ENCODE measurements at places on chromosomes 3 and 15.

- DNase-seq = no peak
Observed at GRCh38 chr3:45003859-45004258, 22.2 kb upstream of the CLEC3B start.

- no peak for DNase-seq
Observed at GRCh38 chr3:7876741-7877297, 624.8 kb upstream of the LMCD1 start.

DNA sequence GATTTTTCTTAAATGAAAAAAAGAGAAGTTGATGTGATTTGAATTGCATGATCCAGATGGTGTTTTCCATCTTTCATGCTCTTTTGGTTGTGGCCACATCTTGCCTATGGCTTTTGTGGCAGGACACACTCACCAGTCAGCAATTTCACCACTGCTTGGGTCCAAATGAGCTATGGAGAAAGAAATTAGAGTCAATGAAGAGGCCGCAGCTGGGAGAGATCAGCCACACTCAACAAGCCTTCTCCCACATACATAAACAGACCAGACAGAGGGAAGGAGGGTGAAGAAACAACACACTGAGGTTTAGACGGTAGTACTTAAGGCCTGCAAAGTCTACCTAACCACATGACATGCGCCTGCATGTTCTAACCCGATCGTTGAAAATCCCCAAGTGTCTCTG is 110.7 kb upstream of the CDIN1 start:
- DNase-seq = no peak

DNA sequence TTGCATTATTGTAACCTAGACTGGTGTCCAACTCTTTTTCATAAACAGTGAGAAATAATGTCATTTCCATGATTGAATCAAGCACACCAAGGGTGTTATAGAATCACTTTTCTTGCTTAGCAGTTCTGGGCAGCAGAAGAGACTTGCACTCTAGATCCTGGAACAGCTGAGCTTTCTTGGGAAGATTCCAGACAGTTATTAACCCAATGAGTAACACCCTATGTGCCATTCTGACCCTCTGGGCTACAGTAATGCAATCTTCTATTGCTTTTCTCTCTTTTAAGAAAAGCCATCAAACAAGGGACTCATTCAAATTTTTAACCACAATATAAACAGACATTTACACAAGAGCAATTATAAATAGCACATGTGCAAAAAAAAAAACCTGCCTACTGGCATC is 39.3 kb upstream of the USP3 start:
- DNase-seq = no peak

DNA sequence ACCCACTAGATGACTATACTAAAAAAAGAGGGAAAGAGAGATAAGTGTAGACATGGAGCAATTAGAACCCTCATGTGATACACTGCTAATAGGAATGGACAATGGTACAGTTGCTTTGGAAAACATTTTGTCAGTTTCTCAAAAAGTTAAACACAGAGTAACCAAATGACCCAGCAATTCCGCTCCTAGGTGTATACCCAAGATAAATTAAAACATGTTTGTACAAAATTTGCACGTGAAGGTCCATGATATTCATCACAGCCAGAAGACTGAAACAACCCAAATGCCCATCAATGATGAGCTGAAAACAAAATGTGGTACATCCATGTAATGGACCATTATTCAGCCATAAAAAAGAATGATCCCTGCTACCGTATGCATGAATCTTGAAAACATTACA is 11.8 kb downstream of the MESP2 start:
- no peak for DNase-seq

GRCh38 chr3:11145888-11146287 is 8.4 kb upstream of the HRH1 start:
- no peak for DNase-seq

Measured in NB4 (cell line).